GM06990 (cell line): ENCODE measurements at places on chromosomes 5 and 9.

DNA sequence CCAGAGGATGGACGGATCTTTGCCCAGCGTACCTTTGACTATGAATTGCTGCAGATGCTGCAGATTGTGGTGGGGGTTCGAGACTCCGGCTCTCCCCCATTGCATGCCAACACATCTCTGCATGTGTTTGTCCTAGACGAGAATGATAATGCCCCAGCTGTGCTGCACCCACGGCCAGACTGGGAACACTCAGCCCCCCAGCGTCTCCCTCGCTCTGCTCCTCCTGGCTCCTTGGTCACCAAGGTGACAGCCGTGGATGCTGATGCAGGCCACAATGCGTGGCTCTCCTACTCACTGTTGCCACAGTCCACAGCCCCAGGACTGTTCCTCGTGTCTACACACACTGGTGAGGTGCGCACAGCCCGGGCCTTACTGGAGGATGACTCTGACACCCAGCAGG is 1.9 kb downstream of the PCDHGC5 start:
- no peak for DNase-seq

DNA sequence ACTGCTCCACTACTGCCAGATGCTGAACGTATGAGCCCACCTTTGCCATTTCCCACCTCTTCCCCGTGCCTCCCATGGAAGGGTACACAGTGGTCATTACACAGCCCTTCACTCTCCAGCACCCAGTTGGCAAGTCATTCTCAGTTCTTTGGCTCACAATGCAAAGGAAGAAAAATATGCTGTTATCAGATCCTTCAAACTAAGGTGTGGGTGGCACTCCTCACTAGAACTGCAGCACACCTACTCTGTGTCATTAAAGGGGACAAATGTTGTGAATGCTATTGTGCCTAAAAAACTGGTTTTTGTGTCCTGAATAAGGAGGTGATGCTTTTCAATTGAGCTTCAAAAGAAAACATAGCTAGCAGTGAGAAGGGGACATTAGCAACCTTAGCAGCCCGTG is 183.1 kb upstream of the SNX2 start:
- no peak for DNase-seq

GRCh38 chr9:135973277-135974219 is 12.4 kb upstream of the UBAC1 start:
- no peak for DNase-seq

DNA sequence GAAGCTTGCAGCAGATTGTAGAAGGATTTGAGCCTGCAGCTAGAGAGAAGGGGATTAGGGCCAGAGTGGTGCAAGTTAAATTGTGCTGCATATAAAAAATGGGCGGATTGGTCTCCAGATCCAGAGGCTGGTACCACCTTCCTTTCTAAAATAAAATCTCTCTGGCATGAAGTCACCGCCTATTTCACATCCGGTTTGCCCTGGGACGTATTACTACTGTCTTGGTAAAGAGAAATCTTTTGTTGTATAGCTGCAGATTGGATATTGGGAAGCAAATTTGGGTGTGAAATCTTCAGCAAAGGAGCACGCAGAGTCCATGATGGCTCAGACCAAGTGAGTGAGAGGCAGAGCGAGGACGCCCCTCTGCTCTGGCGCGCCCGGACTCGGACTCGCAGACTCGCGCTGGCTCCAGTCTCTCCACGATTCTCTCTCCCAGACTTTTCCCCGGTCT is at the start of gene GABRA1:
Gene GABRA1 (plus strand): TSS at position 180 of the 451 bp plus-strand sequence. CDS start 2,691 bp downstream, outside the sequence.
- no peak for DNase-seq

DNA sequence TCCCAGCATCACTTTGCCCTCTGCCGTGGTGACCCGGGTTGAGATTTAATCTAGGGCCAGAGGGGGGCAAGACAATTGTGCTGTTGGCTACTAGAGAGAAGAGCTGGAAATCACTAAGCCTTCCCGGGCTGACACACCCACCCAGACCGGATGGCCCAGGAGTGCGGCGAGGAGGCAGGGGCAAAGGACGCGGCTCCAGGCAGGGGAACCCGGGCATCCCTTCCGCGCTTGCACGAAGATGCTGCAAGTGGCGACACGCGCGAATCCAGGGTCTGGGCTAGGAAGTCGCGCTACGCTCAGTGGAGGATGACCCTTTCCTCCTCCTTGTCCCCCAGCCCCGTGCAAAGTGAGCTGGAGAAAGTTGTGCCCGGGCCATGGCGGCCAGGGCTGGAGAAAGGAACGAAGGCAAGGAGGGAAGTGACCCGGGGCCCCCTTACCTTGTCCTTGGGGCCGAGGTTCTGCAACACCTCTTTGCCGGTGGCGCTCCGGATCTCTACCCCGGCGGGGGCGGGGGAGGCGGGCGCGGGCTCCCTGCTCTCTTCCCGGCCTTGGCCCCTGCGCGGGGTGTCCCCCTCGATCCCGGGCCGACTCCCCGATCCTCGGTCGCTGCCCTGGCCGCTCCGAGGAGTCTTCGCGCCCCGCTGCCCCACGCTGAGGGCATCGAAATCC is 693 bp downstream of the DPYSL3 start:
- peak; percentile 7 for DNase-seq

DNA sequence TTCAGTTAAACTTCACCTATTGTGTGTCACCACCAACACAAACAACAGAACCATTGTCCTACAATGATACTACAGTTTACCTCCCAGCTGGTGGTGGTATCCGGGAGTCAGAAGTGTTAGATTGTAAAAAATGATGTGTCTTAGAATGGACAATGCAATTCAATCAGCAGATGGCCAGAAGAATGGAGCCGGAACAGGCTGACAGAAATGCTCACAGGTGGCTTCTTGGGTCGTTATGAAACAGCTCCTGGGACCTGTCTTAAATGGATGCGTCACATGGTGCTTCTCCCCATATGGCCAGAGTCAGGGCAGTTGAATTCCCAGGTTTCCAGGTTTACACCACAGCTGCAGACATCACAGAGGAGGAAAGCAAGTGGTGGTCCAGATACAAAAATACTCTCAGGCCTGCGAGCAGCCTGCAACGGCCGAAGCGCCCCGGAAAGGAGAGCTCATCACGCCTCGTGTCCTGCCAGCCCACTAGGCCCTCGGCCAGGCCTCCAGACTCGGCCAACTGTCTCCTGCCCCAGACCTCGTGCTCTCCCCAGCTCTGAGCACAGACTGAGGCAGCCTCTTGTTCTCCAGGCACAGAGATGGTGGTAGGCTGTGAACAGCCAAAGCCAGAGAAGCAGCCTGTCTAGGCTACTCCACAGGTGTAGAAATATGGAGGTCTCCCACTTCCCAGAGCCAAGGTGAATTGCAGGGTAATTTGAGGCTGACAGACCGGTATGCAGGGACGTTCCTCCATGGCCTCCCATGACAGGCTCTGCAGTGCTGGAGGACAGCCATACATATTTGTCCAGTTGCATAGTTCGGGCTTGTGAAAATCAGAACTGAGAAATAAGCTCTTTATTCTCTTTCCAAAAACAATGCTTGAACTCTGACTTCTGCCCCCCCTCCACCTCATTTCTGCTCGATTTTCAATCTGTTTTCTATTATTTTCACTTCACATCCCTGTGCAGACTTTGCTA is 98.5 kb upstream of the SPATA31C2 start:
- DNase-seq: no peak

GRCh38 chr5:27788184-27788583 is 749.8 kb upstream of the CDH9 start:
- DNase-seq: no peak

DNA sequence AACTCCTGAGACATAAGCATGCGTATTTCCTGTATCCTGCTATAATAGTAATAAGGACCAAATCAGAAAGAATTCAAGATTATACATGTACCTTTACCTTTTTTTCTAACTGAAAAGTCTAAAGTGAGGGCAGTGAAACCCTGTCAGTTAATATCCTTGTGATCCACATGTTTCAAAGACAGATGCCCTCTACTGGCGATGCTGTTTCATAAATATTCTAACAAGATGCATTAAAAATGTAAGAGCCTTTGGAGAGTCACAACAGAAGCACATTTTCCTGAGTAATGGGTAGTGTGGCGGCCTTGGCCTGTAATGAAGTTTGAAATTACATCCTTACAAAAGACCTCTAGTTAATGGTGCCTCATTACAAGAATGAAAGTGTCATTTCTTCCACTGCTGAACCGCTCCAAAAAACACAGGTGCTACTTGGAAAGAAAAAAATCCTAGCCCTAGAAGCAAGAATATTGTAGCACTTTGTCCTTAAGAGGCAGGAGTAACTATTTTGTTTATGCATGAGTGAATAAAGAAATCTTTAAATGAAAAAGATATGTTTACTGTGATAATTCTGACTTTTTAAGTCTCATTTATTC is 232.6 kb downstream of the EPB41L4A start:
- DNase-seq: no peak

GRCh38 chr9:108963459-108964143 is 29.4 kb downstream of the ABITRAM start:
- no peak for DNase-seq

DNA sequence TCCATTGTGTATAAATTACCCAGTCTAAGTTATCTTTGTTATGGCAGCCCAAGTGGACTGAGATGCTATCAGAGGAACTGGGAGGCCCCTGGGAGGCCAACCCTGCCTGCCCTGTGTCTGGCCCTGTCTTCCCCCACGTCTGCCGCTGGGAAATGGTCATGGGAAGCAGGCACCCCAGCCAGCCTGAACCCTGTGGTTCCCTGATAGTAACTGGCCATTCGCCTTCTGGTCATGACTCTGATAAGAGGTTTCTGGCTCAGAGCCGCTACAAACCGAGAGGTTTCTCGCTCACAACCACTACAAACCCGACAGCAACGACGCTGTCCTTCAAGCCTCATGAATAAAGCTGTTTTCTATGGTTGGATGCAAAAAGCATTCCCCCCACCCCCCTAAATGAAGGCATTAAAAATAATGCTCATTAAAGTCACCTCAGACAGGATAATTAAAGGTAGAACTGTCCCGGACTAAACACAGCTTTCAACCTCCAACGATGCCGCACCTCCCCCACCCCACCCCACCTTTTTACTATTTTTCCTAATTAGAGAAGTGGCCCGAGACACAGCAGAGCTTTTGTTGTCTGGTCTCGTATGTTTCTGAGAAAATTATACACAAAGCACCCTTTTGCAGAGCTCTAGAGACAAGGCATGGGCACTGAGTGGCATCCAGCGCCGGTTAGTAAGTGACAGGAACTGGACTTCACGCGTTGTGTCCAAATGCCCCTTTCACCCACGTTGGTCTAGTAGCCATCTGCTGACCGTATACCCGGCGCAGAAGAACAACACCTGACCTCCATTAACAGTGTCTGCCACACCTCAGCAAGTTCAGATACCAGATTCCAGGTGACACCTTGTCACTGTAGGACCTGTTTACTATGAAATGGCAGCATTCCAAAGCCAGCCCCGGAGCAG is 140.8 kb downstream of the COL23A1 start:
- DNase-seq: no peak

DNA sequence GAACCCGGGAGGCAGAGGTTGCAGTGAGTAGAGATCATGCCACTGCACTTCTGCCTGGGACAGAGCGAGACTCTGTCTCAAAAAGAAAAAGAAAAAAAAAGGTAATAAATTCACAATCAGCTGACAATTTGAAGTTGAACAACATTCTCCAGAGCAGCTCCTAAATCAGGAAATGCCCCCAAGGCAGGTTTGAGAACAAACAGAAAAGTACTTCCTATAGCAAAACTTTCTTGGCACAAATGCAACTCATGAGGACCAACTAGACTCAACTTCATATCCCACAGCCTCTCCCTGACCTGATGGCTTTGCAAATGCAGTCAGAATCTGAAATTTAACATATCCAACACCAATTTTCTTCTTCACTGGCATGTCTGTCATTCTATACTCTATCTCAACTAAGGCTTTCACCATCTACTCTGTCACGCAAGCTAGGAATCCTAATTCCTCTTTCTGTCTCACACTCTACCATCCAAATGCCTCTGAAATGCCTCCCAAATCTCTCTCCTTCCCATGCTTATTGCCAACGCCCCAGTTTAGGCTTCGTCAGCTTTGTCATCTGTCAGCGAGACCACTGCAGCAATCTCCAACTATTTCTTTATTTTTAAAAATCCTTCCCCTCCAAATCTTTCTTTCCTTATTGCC is 113.3 kb downstream of the MAPKAP1 start:
- DNase-seq: no peak

GRCh38 chr5:150625164-150625535 is 15.3 kb upstream of the SYNPO start:
- peak; percentile 28 for DNase-seq
